Fibroblast of lung (primary cell): ENCODE measurements at places on chromosomes 1 and 21. TPM values are rescaled to one million over a fixed set of nuclear protein-coding genes. Genes with fewer than 3 reads are reported as not detected.

DNA sequence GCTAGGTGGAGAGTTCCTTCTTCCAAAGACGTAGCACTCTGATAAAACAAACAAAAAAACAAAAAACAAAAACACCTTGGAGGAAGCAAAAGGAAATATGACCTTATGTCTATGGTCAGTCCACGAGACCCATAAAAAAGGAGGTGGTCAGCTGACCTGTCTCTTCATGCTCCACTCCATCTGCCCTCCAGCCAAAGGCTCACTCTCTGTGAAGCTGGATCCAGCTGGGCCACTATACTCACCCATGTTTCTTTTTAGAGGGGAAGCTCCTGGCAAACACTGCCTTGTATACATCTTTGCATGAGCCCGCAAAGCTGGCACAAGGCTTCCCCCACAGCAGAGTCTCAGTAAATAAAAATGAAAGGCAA, 126.1 kb upstream of the CACHD1 start:
- DNase-seq, result no peak
- H3K27me3 ChIP-seq, result no peaks in the 10 kb centered on the region
- no peaks in the 10 kb centered on the region for H3K36me3 ChIP-seq
- H3K4me3 ChIP-seq, result no peak overlapping the region
- no peak overlapping the region for H3K27ac ChIP-seq
- no peaks in the 10 kb centered on the region for H3K4me1 ChIP-seq

- H3K4me1 ChIP-seq, result peaks cover 3% of the 10 kb centered on the region
- no peak for DNase-seq
- no peak overlapping the region for H3K4me3 ChIP-seq
- no peaks in the 10 kb centered on the region for H3K27me3 ChIP-seq
- H3K36me3 ChIP-seq, result no peaks in the 10 kb centered on the region
- H3K27ac ChIP-seq, result no peak overlapping the region
Measured at GRCh38 chr1:21212126-21212525, 35.4 kb upstream of the EIF4G3 start.

DNA sequence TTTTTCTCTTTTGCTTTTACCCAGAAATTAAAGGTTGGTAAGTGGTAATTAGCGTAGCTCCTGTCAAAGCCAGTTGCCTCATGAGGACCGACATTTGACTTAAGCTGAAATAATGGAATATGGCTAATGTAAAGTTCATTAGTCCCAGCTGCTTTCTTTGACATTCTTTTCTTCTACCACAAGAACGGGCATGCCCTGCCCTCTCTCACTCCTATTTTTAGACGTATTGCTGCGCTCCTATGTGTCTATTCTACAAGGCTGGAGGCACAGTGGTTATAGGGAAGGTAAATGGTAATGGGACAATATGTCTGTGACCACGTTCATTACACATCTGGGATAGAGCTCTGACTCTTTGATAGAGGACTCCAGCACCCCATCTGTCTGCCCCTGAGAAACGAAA, 6.8 kb downstream of the CORT start:
- H3K4me3 ChIP-seq, result no peak overlapping the region
- no peak overlapping the region for H3K27ac ChIP-seq
- H3K36me3 ChIP-seq, result peaks cover 3% of the 10 kb centered on the region
- no peak for DNase-seq
- H3K4me1 ChIP-seq, result peaks cover 4% of the 10 kb centered on the region
- no peaks in the 10 kb centered on the region for H3K27me3 ChIP-seq

Gene LCE3D
- not detected in 2 replicates for total RNA-seq

GRCh38 chr1:94130851-94131595, 10.1 kb upstream of the ABCA4 start:
- H3K36me3 ChIP-seq, result no peaks in the 10 kb centered on the region
- H3K4me3 ChIP-seq, result no peak overlapping the region
- no peak for DNase-seq
- H3K27me3 ChIP-seq, result no peaks in the 10 kb centered on the region
- H3K27ac ChIP-seq, result no peak overlapping the region
- peaks cover 3% of the 10 kb centered on the region for H3K4me1 ChIP-seq

GRCh38 chr21:33566514-33566913, 22.0 kb downstream of the DONSON start:
- no peak overlapping the region for H3K4me3 ChIP-seq
- H3K4me1 ChIP-seq, result no peaks in the 10 kb centered on the region
- no peaks in the 10 kb centered on the region for H3K27me3 ChIP-seq
- no peak overlapping the region for H3K27ac ChIP-seq
- DNase-seq, result no peak

- H3K36me3 ChIP-seq, result no peaks in the 10 kb centered on the region
- DNase-seq, result no peak
- H3K27me3 ChIP-seq, result no peaks in the 10 kb centered on the region
- peaks cover 28% of the 10 kb centered on the region for H3K4me1 ChIP-seq
- no peak overlapping the region for H3K4me3 ChIP-seq
Measured at GRCh38 chr1:234538930-234539649, 60.1 kb upstream of the TARBP1 start.

Gene VANGL1
- total RNA-seq, result 5.9 and 8.1 TPM in 2 replicates

GRCh38 chr1:239858057-239858456, 233.6 kb upstream of the FMN2 start:
- DNase-seq, result no peak
- H3K36me3 ChIP-seq, result no peaks in the 10 kb centered on the region
- no peaks in the 10 kb centered on the region for H3K27me3 ChIP-seq
- no peaks in the 10 kb centered on the region for H3K4me1 ChIP-seq

DNA sequence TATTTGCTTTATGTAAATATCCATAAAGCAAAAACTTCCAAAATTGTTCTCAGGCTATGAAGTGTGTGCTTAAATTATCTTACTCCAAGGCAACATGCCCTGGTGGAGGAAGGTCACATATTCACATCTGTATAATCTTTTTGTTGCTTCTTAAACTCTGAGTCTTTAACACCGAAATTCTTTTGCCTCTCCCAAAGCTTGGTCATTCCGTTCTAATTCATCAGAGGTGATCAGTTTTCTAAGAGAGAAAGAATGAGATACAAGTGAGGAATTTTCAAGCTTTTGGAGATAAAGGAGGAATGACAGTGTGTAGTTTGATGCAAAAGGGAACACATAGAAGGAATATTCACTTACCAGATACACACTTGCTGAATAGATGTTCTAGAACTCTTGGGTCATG, 561.7 kb downstream of the LTN1 start:
- peak; percentile 69 for DNase-seq
- no peaks in the 10 kb centered on the region for H3K36me3 ChIP-seq
- H3K4me1 ChIP-seq, result peaks cover 2% of the 10 kb centered on the region
- H3K4me3 ChIP-seq, result no peak overlapping the region
- H3K27ac ChIP-seq, result no peak overlapping the region

DNA sequence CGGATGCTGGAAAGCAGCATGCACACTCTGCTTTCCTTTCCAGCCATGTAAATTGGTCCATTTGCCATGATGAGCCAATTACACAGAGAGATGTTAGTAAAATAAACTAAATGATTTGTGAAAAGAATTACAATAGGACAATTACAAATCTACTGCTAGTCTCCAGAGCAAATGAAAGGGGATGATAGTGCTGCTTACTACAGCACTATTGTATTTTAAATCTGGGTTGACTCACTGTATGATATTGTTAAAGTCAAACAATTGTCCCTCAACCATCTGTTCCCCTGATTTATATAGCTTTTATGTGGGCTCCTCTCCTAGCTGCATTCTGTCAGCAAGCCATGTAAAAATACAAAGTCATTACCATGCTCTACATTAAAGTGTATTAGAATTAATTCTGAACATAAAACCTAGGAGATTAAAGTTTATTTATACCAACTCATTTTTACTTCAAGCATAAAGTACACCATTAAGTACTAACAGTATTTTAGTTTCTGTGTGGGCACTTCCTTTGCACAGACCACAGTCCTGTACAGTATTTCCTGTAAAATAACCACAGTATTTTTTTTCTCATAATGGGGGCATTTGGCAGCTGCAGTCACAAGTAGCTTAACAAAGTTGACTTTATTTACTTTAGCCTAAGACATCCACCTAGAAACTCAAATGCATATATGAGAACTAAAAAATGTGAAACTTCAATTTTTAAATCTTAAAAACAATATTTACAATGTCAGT, 135.8 kb downstream of the VAV3 start:
- no peaks in the 10 kb centered on the region for H3K27me3 ChIP-seq
- H3K4me3 ChIP-seq, result no peak overlapping the region
- H3K4me1 ChIP-seq, result no peaks in the 10 kb centered on the region
- no peaks in the 10 kb centered on the region for H3K36me3 ChIP-seq
- H3K27ac ChIP-seq, result no peak overlapping the region

GRCh38 chr1:152582647-152583046, 2.3 kb upstream of the LCE3D start:
- H3K27me3 ChIP-seq, result no peaks in the 10 kb centered on the region
- no peak overlapping the region for H3K4me3 ChIP-seq
- H3K36me3 ChIP-seq, result no peaks in the 10 kb centered on the region
- DNase-seq, result no peak
- no peak overlapping the region for H3K27ac ChIP-seq
- H3K4me1 ChIP-seq, result no peaks in the 10 kb centered on the region

DNA sequence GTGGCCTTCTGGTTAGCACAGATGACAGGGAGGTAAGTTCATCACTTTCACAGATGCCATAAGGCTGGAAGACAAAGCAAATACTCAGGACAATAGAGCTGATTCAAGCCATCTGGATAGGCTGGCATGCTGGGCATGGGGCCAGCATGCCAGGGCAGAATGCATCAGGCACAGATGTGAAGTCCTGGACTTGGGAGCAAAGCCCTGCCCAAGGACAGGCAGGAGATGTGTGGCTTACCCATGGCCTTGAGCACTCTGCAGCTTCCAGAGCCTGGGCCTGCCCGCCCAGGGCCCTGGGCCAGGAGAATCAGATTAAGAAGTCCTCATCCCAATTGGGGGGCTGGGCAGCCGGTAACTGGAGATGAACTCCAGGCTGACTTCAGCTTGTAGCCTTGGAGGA, 135.7 kb upstream of the ZC3H12A start:
- H3K36me3 ChIP-seq, result no peaks in the 10 kb centered on the region
- DNase-seq, result no peak
- no peak overlapping the region for H3K27ac ChIP-seq
- H3K4me3 ChIP-seq, result no peak overlapping the region
- H3K27me3 ChIP-seq, result no peaks in the 10 kb centered on the region
- no peaks in the 10 kb centered on the region for H3K4me1 ChIP-seq

Gene NUDT17
- total RNA-seq, result 2.1 and 5.1 TPM in 2 replicates

GRCh38 chr1:101507547-101507971, 270.7 kb downstream of the S1PR1 start:
- no peaks in the 10 kb centered on the region for H3K36me3 ChIP-seq
- no peaks in the 10 kb centered on the region for H3K27me3 ChIP-seq
- no peak overlapping the region for H3K27ac ChIP-seq
- no peak overlapping the region for H3K4me3 ChIP-seq

- no peak overlapping the region for H3K27ac ChIP-seq
- no peak overlapping the region for H3K4me3 ChIP-seq
- no peaks in the 10 kb centered on the region for H3K4me1 ChIP-seq
- H3K27me3 ChIP-seq, result peaks cover 5% of the 10 kb centered on the region
Measured at GRCh38 chr1:90100566-90100965, 105.7 kb downstream of the ZNF326 start.

GRCh38 chr1:66777831-66778230, 23.2 kb downstream of the INSL5 start:
- no peak overlapping the region for H3K4me3 ChIP-seq
- DNase-seq, result no peak
- no peaks in the 10 kb centered on the region for H3K4me1 ChIP-seq
- H3K27me3 ChIP-seq, result no peaks in the 10 kb centered on the region
- no peaks in the 10 kb centered on the region for H3K36me3 ChIP-seq
- no peak overlapping the region for H3K27ac ChIP-seq

DNA sequence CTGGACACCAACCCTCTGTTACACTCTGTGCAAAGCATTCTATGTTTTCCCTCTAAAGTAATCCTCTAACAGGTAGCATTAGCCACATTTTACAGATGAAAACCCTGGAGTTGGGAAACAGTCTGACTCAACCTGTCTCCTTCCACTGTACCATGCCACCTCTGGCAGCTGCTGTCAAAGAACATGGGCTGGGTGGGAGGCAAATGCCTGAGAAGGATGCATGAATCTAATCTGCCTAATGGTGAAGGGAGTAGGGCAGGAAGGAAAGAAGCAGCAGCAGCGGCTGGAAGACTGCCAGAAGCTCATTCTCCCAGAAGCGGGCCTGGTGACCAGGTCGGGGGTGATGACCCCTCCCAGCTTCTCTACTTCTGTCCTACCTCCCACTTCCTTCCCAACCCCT, 21.7 kb downstream of the LRRC71 start:
- H3K27me3 ChIP-seq, result no peaks in the 10 kb centered on the region
- DNase-seq, result no peak
- no peak overlapping the region for H3K27ac ChIP-seq
- H3K36me3 ChIP-seq, result peaks cover 23% of the 10 kb centered on the region
- no peak overlapping the region for H3K4me3 ChIP-seq

Gene PTGER3
- total RNA-seq, result 0.51 and 1.5 TPM in 2 replicates

Gene SPATC1L
- 5.4 and 9.6 TPM in 2 replicates for total RNA-seq

DNA sequence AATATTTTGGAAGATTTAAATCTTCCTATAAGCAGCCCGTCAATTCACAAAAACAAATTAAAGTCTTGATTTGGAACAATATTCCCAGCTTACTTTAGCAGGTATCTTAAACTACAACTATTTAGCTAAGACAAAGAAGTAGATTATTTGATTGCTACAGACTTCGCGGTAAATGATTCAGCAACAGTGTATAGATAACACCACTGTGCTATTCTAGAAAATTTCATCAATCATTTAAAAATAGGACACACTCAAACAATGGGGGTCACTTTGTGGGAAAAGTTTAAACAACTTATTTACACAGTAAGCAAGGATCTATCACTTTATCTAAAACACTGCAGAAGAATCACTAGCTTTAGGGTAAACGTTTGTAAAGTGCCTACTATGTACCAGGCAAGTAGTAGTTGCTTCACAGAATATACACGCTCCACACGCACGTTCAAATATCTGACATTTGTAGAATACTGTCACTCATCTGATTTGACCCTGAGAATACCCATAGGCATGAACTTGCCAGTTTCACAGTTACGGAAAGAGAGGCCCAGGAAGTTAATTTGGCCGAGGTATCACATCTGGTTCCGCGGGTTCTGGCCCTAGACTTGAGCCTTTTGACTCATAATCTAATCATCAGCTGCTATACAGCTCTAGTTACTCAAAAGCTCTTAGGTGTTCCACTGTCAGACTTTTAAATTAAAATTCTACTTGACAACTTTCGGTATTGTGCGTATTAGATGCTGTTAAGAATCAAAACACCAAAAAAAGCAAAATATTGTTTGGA, 876 bp downstream of the DENND2C start:
- H3K36me3 ChIP-seq, result no peaks in the 10 kb centered on the region
- H3K27ac ChIP-seq, result peak overlapping the region; percentile 94

- no peaks in the 10 kb centered on the region for H3K27me3 ChIP-seq
- no peak overlapping the region for H3K27ac ChIP-seq
- H3K36me3 ChIP-seq, result no peaks in the 10 kb centered on the region
- no peaks in the 10 kb centered on the region for H3K4me1 ChIP-seq
Measured at GRCh38 chr1:76314730-76315129, 240.2 kb downstream of the ST6GALNAC3 start.
